ENCODE measurements at places on chromosomes 12 and 14.

DNA sequence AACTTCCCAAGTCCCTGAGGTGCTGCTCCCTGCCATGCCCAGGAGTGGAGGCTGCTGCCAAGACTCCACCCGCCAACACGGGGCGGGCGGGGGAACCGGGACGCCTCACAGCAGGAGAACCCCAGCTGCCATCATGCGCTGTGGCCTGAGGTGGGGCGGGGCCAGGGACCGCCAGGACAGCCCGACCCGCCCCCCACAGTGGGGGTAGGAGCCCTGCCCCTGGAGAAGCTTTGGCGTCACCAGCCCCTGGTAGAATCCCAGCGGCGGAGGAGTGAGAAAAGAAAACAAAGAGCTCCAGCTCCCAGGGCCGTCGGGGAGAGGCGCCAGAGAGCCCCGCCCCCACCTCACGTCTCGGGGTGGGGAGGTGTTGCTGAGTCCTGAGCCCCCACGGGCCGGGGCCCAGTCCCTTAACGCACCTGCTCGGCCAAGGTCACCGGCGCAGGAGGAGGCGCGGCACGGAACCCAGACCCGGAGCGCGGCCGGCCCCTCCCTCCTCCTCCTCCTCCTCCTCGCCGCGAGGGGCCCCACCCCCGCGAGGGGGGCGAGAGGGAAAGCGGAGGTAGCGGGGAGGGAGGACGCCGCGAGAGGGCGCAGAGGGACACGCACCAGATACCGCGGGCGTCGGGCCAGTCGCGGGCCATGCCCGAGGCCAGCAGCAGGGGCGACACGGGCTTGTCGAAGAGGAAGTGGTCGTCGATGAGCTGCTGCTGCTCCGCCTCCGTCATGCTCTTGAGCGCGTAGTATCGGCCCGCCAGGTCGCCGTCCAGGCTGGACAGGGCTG, 1.8 kb downstream of the CKB start:
- peak; percentile 85 for DNase-seq

DNA sequence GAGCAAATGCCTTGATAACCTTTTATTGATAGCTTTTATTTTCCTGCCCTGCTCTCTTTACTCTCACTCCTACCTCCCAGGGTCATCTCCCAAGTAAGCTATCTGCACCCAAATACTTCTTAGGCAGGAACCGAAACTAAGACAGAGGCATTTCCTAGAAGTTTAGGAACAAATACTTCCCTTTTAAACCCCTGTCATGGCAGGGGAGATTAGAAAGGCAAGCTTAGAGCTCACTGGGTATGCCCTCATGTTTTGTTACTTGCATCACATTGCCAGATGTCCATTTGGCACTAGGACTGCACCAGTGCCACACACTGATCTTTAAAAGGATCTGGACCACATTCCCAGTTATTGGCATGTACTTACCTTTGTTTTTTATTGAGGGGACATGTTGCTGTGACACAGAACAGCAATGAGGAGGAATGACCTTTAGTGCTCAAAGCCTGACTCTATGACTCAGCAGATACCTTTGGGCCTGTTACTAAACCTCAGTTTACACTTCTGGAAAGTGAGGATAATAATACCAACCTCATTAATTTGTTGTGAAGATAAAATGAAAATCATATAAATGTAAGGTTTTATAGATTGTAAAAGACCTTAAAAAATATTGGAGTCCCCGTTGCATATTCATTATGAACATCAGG, 40.9 kb upstream of the MBIP start:
- peak; percentile 60 for DNase-seq

GRCh38 chr12:5745251-5745888, 199.7 kb downstream of the ANO2 start:
- peak; percentile 43 for DNase-seq

GRCh38 chr14:67666750-67667449, 7.5 kb downstream of the VTI1B start:
- DNase-seq: peak; percentile 66

- DNase-seq: no peak
These were observed 14.6 kb downstream of the SFSWAP start for GRCh38 chr12:131725503-131725902.

GRCh38 chr14:75176142-75176820, at the start of gene TMED10:
TMED10 (minus strand) TSS chr14:75176612; CDS start chr14:75176579, 33 bp downstream.
- peak; percentile 90 for DNase-seq
